ENCODE measurements at places on chromosomes 3 and 15.

DNA sequence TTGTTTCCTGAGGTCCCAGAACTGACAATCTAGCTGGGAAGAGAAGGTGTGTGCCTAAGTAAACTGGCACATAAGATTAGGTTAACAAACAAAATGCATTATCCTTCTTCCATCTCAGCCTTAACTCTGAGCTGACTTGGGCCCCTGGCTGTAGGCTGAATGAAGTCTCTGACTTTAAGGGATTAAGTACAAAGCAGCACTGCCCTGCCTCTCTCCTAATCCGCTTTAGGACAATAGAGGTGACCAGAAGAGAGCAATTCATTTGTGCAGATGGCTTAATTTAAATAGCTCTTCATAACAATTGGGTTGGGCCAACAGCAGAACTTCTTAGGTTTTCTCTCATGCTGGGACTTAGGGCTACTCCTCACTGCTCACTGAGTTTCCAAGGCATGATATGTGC lies 181.6 kb upstream of the SOX14 start:
- DNase-seq = no peak

DNA sequence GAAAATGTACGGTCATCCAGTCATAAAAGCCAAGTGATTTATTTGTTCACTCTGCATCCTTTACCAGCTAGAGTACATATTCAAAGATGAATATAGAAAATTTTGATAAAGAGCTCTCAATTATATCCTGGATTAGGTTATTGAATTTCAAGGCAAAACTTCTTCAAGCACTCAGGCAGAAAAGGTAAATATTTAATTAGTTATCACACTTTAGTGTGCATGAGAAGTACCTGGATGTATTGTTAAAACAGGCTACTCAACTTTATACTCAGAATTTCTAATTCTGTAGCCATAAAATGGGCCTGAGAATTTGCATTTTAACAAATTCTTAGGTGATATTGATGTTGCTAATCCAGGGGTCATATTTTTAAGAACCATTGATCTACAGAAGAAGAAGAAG lies 45.3 kb downstream of the ILDR1 start:
- no peak for DNase-seq

- no peak for DNase-seq
These were observed 272.9 kb upstream of the KCNMB2 start for GRCh38 chr3:178263236-178263916.

DNA sequence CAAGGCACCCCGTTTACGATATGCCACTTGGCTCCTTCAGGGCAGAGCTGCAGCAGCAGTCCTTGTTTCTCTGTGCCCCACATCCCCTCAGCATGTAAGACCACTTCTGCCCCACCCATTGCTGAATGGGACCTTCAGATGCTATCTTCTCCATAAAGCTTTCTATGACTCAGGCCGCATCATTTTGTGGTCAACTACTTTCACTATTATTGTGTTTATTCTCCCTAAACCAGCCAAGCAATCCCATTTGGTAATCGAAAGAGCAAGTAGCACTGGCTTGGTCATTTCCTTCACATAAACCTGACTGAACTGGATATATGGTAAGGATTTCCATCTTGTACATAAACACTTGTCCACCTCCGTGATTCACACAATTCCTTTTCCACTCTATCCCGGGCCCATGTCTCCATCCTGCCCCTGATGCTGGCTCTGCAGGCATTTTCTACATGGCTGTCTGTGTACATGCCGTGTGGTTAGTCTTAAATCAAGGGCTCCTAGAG lies 25.7 kb downstream of the LIPC start:
- no peak for DNase-seq

GRCh38 chr3:141312354-141313092 lies 55.8 kb upstream of the ZBTB38 start:
- no peak for DNase-seq

DNA sequence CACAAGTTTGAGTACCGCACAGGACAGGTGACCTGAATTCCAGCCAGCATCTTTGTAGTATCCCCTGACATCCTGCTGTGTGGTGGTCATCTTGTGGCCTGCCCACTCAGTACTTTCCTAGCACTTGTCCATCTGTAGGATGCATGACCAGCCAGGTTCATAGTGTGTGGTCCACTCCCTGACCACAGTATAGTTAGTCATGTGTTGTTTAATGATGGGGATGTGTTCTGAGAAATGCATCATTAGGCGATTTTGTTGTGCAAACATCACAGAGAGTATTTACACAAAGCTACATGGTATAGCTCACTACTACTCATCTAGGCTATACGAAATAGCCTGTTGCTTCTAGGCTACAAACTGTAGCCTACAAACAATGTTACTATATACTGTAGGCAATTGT lies 16.9 kb upstream of the RBPMS2 start:
- DNase-seq = no peak

GRCh38 chr3:145807990-145808389 lies 353.0 kb downstream of the PLOD2 start:
- peak; percentile 34 for DNase-seq

- DNase-seq = no peak
These were observed 5.5 kb downstream of the CCPG1 start for GRCh38 chr15:55402707-55403106.

DNA sequence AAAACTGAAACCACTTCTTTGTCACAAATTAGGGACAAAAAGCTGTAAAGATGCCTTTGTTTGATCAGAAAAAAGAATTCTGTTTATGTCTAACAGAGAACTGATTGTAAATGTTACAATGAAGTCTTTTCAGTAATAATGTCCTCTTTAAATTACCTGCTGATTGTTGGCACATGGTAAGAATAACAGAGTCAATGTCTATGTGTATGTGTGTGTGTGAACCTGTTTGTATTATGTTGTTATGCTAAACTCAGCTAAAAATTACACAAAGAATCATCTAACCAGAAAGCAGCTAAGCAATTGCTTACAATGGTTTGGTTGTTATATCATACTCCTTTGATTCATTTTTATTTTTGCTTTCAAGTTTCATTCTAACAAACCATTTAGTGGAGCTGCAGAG lies 159.1 kb upstream of the PDZRN3 start:
- DNase-seq = no peak

GRCh38 chr3:94406595-94406994 lies 343.7 kb downstream of the NSUN3 start:
- DNase-seq = no peak

- DNase-seq = no peak
These were observed 44.2 kb upstream of the GOLIM4 start for GRCh38 chr3:168139947-168140346.

DNA sequence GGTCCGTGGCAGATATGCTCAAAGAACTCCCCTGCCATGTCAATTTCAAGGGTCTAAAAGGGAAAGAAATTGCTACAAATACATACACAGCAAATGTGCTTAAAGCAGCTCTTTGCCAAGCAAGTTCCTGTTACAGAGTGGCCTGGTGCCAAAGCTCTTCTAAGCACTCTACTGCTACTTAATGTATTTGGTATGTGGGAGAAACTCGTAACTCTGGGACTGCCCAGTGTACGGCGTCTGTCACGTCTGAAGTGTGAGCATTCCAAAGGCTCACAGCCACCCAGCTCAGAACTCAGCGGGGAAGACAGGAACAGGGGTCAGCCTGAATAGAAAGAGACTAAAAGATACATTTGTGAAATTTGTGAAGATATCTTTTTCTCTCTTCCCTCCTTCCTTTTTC lies 54.6 kb downstream of the RBMS3 start:
- DNase-seq = peak; percentile 78

GRCh38 chr15:55902981-55903380 lies 90.4 kb downstream of the NEDD4 start:
- no peak for DNase-seq

DNA sequence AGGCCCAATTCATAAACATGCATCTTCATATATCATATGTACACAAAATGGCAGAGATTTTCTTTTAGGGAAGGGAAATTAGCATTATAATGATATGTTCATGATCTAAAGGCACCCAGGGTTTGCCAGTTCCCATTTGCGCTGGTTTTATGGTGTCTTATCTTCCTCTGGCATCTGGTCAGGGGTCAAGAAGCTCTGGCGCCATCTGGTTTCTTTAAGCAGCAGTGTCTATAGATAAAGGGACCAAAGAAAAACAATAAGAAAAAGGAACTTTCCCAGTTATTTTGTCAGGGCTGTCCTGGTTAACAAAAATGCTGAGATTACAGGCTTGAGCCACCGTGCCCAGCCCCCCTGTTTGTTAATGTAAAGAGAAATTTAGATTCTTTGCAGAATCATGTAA lies 3.3 kb upstream of the DCP1A start:
- DNase-seq = no peak

DNA sequence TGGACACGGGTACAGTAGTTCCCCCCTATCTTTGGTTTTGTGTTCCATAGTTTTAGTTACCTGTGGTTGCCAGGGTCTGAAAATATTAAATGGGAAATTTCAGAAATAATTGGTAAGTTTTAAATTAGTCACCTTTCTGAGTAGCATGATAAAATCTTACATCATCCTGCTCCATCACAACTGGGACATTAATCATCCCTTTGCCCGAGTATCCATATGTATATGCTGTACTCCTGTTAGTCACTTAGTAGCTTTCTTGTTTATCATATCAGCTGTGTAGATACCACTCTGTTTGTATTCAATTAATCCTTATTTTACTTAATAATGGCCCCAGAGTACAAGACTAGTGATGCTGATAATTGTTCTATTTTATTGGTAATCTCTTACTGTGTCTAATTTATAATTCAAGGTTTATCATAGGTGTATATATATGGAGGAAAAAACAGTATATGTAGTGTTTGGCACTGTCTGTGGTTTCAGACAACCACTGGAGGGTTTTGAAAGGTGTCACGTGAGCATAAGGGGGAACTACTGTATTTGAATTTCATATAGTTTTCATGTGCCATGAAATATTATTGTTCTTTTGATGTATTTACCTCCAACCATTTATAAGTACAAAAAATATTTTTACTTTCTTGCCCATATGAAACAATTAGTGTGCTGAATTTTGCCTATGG lies 41.4 kb downstream of the CTDSPL2 start:
- DNase-seq = no peak

- no peak for DNase-seq
These were observed 27.6 kb upstream of the ADAMTSL3 start for GRCh38 chr15:83626171-83626802.

DNA sequence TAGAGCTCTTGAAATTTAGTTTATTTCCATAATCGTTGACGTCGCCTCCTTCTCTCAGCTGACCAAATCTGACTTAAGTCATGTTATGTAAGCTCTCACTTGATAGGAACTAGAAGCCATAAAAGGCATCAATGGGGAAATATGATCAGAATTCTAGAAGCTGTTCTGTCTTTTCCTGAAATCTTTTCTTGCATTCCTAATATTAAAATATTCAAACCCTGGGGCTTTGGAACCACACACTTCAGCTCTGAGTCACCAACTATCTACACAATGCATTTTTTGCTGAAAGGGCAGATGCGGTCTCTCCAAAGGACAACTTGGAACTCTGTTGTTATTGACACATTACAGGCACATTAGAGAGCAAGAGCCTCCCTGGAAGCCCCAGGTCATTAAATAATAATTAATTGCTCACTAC lies 91.3 kb downstream of the LARS2 start:
- no peak for DNase-seq

- no peak for DNase-seq
These were observed 79.3 kb downstream of the EEFSEC start for GRCh38 chr3:128232376-128233178.

- DNase-seq = no peak
These were observed 82.1 kb downstream of the SMAD3 start for GRCh38 chr15:67147396-67147949.

DNA sequence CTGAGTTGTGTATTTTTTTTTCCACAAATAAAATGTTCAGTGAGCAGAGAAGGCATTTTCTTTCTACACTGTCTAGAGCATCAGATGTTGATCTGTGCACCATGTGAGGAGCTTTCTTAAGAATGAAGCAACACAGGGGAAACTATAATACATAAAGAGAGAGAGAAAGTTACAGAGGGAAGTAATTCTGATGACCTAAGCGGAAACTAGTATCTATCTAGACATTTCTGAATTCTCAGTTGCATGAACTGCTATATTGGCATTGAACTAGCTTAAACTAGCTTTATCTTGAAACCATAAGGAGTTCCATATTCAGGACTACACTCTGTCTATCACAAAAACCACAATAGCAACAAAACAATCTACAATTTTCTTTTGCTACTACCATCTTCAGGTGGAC lies 822.4 kb downstream of the VGLL3 start:
- DNase-seq = no peak

- DNase-seq = no peak
These were observed 51.9 kb downstream of the SLC41A3 start for GRCh38 chr3:126031981-126032471.

- DNase-seq = no peak
These were observed 60.6 kb downstream of the SUCLG2 start for GRCh38 chr3:67593761-67594234.

- DNase-seq = no peak
These were observed 279.8 kb upstream of the ARRDC4 start for GRCh38 chr15:97680606-97681220.

GRCh38 chr3:11407644-11408043 lies 135.4 kb downstream of the ATG7 start:
- DNase-seq = no peak

GRCh38 chr15:40427188-40427587 lies 13.6 kb upstream of the BAHD1 start:
- no peak for DNase-seq

DNA sequence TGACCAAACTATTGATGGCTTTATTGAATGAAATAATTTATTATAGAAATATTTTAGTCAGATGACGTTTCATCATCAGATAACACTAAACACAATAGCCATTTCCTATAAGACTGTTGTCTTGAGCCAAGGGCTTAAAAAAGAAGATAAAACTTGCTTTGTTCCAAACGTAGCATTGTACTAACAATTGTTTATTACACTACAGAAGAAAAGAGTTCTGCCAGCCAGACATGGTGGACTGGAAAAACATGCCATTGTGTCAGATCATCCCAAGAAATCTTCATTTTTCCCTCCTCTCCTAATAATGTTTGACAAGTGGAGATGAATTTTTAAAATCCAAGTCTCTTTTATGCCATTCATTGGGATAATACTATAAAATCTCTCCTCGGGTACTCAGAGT lies 203.3 kb downstream of the CDIN1 start:
- no peak for DNase-seq

DNA sequence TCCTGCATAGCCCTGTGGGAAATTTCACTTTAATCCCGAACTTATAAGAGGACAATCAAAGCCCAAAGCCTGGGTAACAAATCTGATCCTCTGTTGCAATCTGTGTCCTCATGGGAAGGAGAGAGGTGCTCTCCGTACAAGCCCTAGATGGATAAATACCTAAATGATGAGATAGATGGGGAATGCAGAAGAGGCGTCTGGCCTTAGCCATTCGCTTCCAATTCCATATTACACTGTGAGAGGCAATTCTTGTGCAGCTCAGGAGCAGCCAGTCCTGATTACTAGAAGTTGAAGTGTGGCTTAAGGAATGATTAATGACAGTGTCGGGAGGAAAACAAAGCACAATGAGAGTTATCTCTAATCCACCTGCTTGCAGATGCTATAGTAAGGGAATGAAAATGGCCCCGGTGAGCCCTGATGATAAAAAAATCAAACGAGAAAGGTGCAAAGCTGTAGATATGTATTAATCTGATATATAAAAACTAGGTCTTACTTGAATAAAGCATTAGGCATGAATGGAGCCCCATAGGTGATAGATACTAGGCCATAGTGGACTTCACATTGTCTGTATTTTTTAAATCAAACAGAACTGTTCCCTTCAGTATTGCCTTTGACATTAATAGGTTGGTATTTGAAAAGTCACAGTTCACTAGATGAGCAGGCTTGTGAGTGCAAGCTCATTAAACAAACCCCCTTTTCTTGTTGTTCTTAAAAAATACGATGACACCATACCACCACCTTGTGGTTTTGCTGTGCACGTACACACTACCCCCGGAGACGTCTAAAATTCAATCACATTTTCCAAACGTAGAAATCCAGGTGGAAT lies 54.2 kb upstream of the TMCO5A start:
- DNase-seq = no peak

Measured in Right ventricle myocardium superior (tissue), 1 donor.